Retina (tissue), 1 donor: ENCODE measurements at places on chromosomes 12 and 14.

DNA sequence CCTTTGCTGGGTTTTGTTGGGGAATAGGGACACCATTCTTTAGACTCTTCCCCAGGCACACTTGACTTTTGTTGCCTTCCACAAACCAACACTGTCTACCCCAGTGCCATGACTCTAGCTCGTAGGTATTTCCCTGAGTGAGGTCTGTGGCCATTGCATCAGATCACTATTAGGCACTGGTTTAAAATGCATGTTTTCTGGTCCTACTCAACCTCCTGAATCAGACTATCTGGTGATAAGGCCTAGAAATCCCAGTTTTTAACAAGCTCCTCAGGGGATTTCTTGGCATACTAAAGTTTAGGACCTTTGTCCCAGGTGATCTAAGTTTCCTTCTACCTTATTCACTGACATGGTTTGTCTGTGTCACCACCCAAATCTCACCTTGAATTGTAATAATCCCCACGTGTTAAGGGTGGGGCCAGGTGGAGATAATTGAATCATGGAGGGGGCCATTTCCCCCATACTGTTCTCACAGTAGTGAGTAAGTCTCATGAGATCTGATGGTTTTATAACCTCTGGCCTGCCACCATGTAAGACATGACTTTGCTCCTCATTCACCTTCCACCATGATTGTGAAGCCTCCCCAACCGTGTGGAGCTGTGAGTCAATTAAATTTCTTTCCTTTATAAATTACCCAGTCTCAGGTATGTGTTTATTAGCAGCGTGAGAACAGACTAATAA is 87.8 kb upstream of the PSMC1 start:
- no peak for DNase-seq

DNA sequence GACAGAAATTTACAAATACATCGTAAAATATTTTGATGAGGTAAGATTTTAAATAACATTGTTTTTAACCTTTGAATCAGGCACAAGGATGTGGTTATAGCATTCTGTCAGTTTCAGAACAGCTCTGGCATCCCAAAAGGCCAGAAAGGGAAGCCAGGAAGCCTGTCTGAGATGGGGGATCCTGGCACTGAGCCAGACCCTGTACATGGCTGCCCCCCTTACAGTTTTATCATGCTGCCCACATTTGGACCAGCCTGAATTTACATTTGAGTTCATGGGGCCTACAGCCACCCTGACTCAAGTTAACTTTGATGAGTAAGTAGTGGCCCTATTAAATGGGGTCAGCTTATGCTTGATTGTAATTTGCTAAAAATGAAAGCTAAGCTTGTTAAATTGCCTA is 155.6 kb downstream of the PLXNC1 start:
- no peak for DNase-seq

GRCh38 chr12:49821373-49822287 is 6.6 kb downstream of the NCKAP5L start:
- no peak for DNase-seq

DNA sequence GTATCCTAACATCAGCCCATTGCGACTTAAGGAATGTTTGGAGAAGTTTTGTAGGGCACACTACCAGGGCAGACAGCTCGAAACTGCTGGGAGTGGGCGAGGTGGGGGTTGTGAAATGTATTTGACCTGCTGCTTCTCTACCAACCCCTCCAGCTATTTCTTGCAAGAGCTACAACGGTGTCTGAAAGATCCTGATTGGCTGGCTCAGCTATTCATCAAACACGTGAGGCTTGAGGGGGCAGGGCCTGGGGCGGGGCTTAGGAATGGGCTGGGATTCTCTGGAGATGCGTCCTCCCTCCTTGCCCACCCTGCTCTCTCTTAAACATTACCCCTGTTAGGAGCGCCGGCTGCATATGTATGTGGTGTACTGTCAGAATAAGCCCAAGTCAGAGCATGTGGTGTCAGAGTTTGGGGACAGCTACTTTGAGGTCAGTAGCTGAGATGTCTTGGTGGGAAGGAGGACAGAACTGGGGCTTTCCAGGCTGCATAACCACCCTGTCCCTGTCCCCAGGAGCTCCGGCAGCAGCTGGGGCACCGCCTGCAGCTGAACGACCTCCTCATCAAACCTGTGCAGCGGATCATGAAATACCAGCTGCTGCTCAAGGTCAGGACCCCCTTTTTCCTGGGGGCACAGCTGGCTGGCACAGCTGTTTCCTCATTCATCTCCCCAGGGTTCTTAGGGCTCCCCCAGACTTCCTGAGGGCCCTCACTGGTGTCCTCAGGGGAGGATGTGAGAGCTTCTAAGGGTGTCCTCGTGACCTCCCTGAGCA is 3.1 kb downstream of the ARHGEF25 start:
- no peak for DNase-seq

DNA sequence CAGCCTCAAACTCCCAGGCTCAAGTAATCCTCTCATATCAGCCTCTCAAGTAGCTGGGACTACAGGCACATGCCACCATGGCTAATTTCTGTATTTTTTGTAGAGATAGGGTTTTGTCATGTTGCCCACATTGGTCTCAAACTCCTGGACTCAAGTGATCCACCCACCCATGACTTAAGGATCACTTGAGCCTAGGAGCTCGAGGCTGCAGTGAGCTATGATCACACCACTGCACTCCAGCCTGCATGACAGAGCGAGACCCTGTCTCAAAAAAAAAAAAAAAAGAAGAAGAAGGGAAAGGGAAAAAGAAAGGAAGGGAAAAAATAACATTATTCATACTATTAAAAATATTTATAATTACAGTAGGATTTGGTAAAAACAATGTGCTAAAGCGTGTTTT is 19.2 kb downstream of the EPS8 start:
- DNase-seq: no peak

GRCh38 chr12:51381226-51382079 is 9.8 kb downstream of the GALNT6 start:
- no peak for DNase-seq

- no peak for DNase-seq
Observed at GRCh38 chr12:131345521-131346436, 365.1 kb upstream of the SFSWAP start.

- no peak for DNase-seq
Observed at GRCh38 chr12:113292091-113292490, 42.8 kb downstream of the SLC8B1 start.

DNA sequence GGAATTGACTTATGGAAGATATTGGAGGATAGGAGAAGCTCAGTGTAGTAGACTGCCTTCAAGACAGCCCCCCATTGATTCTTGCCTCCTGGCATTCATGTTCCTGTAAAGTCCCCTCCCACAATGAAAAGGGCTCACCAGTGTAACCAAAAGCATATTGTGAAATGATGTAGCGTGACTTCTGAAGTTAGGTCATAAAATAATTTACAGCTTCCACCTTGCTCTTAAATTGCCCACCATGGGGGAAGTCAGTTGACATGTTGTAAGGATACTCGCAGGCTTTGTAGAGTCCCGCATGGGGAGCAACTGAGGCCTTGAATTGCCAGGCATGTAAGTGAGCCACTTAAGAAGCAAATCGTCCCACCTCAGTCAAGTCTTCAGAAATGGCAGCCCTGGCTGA is 25.1 kb downstream of the GTSF1 start:
- no peak for DNase-seq

GRCh38 chr12:48286665-48287064 is 64.1 kb downstream of the ZNF641 start:
- DNase-seq: no peak

GRCh38 chr12:105091476-105092206 is 7.4 kb upstream of the ALDH1L2 start:
- DNase-seq: no peak

DNA sequence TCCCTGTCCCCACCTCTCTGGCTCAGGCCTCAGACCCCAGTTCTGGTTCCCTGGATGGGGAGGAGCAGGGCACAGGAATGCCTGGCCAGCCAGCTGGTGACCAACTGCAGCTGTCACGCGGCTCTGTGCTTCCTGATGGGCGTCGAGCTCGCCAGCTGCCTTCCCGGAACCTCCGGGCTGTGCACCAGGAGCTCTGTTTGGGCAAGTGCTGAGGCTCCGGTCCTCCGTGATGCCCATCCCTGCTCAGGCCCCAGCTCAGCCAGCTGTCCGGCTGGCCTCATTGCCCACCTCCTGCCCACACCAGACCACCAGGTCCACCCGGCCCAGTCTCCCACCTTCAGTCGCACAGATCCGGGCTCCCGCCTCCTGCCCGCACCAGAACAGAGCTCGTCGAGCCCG is 4.8 kb downstream of the IFFO1 start:
- no peak for DNase-seq
